ENCODE measurements at places on chromosomes 7 and 10. TPM values are rescaled to one million over a fixed set of nuclear protein-coding genes. Genes with fewer than 3 reads are reported as not detected.

DNA sequence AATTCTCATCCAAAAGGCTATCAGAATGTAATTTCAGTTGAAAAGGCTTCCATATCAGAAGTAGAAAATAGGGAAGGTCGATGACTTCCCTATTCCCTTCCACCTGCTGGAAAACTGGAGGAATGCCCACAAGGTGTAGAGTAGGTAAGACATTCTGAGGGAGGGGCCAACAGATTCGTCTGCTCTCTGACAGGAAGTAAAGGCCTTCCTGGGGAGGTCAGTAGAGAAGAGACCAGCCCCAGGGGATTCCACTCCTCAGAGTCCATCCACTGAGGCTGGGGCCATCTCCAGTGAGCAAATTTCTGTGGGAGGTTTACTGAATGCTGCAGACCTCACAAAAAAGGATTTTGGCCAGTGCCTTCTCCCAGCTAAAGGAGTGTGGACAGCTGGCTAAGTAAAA is 19.5 kb downstream of the NPSR1 start:
- no peak for DNase-seq

DNA sequence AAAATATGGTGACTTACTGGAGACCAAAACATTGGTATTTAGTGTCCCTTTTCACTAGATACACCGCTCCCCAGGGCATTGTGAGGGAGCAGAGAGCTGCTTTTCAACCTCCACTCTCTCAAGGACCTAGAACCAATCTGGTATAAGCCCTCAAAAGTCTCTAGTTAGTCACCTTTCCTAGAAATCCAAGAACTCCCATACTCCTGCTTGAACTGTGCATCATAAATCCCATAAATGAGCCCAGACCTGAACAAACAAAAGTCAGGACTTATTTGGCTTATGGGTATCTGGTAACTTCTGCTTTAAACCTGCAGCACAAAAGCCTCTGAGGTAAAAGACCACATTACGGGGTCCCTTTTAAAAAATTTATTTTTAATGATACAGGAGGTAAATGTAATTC is 603.1 kb upstream of the LRRTM3 start:
- no peak for DNase-seq

GRCh38 chr10:44422153-44422552 is 37.3 kb upstream of the CXCL12 start:
- no peak for DNase-seq

The OGDHL gene
- not detected for total RNA-seq

The SEMA4G gene
- total RNA-seq: 1.6 TPM

DNA sequence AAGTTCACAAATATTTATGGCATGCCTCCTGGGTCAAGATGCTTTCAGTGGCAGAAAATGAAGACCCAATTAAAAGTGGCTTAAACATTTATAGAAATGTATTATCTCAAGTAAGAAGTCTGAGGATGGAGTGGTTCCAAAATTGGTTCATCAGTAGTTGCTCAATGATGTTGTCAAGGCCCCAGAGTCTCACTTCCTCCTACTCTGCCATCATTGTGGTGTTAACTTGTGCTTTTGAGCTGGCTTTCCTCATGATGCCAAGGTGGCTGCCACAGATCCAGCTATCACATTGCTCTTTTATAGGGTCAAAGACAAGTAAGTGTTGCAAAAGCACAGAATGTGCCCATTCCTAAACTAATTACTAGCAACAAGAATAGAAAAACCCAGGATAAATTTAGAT is 404.6 kb upstream of the NRP1 start:
- DNase-seq: no peak

The LCOR gene
- 50.2 TPM for total RNA-seq

Data from naive thymus-derived CD8-positive, alpha-beta T cell (primary cell).